NCI-H1048 (cell line): ENCODE measurements at places on chromosomes 16 and 17.

DNA sequence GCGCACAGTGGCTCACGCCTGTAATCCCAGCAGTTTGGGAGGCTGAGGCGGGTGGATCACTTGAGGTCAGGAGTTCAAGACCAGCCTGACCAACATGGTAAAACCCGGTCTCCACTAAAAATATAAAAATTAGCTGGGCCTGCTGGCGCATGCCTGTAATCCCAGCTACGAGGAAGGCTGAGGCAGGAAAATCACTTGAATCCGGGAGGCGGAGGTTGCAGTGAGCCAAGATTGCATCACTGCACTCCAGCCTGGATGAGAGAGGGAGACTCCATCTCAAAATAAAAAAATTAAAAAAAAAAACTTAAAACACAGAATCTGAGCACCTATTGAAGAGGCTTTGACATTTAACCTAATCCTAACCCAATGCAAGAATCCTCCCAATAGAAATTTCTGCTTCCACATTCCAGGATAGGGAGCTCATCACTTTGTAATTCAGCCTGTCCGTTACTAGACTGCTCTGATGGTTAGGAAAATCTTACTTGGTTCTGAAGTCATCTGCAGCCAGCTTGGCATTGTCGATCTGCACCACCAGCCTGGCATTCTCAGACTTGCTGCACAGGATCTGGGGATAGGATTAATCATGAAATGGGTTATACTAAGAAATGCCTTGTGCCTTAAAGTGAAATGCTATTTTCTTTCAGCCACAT is 2.1 kb downstream of the KRT33B start:
- no peak for DNase-seq

GRCh38 chr16:81335669-81336068 is 20.9 kb downstream of the GAN start:
- DNase-seq = no peak

- no peak for DNase-seq
Observed at GRCh38 chr16:54443839-54444238, 157.3 kb upstream of the IRX3 start.

DNA sequence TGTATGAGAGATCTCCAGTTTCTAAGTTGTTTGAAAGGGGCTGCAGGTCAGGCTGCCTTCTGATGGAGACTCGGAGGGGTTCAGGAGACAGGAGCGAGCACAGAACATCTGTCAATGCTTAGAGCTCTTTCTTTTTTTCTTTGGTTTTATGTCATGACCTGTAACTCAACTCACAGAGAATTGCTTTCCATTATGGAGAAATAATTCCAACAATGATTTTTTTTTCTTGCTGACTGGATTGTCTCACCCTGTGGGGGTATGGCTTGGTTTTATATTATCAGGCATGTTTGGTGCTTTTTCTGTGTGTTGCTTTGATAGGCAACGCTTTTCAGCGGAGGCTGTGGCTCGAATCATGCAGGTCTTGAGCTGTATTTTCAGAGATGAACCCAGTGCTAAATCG is 10.7 kb upstream of the KCNJ2 start:
- DNase-seq = no peak

DNA sequence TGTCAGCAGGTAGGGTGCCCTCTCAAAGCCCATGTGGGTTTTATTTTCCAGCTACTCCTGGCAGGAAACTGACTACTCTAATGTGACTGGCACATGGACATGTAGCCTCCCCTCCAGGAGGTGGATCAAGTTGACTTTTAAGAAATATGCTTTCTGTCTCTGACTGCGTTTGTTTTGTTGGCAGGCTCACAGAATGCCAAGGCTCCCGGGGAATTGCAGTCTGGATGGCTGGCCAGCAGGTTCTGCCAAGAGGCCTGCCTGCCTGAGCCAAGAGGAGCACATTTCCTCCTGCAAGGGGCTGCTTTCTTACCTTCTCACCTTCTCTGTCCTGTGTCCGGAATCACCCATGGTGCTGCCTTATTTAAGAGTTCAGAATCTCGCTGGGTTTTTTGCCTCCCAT is 217.3 kb upstream of the ERCC4 start:
- no peak for DNase-seq

DNA sequence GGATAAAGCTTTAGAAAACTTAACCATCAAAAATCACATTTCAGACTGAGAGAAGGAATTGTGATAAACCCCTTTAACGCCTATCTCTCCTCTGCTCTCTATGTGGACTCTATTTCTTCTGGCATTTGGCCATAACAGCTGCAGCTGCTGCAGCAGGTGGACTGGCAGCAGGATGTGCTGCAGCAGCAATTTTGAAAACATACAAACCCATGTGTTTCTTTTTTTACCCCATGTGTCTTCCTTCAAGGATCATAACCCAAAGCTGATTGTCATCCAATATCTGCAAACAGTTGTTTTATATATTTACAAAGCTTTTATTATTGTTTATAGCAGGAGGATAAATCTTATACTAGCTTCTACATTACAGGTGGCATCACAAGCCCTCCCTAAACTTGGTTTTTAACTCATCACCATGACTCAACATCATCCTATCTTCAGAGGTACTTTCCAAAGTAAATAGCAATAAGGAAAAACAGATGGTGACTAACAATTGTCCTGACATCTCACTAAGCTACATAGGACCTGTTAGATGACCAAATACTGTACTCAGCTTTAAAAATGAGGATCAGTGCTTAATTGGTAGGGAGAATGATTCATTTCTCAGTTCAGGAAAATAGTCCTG is 14.5 kb upstream of the KRTAP9-2 start:
- no peak for DNase-seq

DNA sequence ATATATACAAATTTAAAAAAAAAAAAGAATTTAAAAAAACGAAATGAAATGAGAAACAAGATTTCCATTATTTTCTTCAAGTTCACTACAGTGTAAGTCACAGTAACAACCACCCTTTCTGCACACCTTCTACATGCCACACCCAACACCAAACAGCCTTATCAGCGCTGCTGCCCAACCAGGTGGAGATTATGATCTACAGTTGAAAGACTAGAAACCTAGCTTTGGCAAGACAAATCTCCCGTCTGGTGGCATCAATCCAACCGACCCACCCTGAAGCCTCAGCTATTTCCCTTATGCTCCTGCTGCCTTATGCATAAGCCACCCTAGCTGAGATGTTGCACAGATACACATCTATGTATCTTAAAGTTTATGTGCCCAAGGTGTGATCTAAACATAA is 60.8 kb downstream of the PARN start:
- no peak for DNase-seq

- no peak for DNase-seq
Observed at GRCh38 chr16:87487361-87487924, 5.4 kb downstream of the ZCCHC14 start.

GRCh38 chr16:86231321-86231995 is 278.9 kb upstream of the FOXF1 start:
- no peak for DNase-seq

DNA sequence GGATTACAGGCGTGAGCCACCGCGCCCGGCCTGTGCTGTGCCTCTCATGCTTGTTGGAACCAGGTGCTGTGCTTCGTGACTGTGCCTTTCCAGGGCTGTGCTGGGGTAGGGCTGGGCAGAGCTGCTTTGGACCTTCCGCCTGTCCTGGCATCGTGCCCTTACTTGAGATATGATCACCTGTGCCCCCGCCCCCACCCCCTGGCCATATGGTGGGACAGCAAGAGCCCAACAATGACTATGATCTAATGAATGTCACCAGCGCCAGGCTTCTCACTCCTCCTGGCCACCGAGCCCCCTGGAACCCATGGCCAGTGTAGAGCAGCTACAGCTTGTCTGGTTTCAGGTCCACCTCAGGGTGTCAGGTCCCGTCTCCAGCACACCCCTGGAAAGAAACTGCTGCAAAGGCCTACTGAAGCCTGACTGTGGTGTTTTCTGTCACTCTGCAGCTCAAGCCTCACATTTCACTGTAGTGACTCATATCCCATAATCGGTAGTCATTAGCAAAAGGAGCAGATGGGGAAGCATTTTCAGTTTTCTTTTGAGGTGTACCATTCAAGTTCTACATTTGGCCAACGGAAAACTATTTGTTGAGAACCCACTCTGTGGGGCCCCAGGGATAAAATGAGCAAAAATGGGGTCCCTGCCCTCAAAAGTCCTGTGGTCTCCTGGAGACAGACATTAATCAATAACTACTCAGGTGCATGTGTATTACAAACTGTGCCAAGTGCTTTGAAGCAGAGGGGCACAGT is 22.1 kb downstream of the FCSK start:
- DNase-seq = no peak

GRCh38 chr16:17470182-17470907 is 415 bp downstream of the XYLT1 start:
- no peak for DNase-seq

GRCh38 chr17:15123593-15124263 is 141.4 kb downstream of the PMP22 start:
- DNase-seq = no peak

- no peak for DNase-seq
Observed at GRCh38 chr17:57485916-57486881, 229.9 kb downstream of the MSI2 start.

DNA sequence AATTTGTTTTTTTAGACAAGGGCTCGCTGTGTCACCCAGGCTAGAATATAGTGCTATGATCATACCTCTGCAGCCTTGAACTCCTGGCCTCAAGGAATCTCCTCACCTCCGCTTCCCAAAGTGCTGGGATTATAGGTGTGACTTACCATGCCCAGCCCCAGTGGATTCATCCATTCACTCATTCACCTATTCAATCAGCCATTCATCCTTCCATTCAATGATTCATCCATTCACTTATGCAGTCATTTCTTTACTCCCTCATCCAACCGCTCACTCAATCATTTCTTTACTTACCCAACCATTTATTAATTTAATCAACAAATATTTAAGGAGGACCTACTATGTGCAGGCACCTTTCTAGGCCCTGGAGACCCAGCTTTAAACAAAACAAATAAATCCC is 25.7 kb downstream of the DEXI start:
- DNase-seq = no peak

DNA sequence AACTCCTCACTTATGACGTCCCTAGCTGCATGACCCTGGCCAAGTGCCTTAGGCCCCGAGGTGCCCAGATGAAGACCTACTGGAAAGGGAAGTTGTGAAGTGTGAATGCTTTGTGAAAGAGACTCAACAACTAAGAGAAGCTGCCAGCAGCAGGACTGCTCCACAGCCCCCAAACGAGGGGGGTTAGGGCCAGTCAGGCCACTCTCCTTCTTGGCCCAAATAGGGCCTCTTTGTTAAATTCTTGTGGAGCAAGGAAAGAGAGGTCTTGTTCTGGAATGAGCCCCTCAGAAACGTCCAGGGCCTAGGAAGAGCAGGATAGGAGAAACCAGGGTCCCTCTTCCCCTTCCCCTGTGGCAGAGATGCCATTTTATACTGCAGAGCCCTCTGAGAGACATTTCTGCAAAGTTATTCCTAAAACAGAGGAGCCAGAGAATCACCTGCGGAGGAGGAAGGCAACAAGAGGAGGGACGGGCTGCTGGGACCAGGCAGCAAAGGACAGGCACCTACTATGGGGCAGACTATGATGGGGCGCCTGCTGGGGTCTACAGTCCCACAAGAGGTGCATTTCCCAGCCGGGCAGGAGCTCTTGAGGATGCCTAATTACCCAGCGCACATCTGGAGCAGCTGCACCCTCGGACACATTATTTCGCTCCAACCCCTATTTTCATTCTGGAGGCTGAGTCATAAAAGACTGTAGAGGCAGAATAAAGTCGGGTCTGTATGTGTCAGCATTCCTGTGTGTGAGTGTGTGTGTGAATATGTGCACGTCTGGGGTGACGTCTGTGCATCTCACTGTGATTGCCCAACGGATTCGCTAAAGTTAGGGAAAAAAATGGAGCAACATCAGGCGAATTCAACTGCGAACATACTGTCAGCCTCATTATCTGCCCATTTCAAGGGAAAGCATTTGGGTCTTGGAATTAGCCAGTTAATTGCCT is 11.4 kb upstream of the HOXB9 start:
- DNase-seq = no peak

GRCh38 chr17:74838274-74838673 is 21.4 kb downstream of the GRIN2C start:
- no peak for DNase-seq

GRCh38 chr17:77375108-77375916 is 234.5 kb downstream of the SEC14L1 start:
- no peak for DNase-seq

- no peak for DNase-seq
Observed at GRCh38 chr16:4339909-4340308, 11.2 kb downstream of the PAM16 start.

GRCh38 chr16:69711115-69711740 is 15.1 kb downstream of the NQO1 start:
- DNase-seq = no peak

DNA sequence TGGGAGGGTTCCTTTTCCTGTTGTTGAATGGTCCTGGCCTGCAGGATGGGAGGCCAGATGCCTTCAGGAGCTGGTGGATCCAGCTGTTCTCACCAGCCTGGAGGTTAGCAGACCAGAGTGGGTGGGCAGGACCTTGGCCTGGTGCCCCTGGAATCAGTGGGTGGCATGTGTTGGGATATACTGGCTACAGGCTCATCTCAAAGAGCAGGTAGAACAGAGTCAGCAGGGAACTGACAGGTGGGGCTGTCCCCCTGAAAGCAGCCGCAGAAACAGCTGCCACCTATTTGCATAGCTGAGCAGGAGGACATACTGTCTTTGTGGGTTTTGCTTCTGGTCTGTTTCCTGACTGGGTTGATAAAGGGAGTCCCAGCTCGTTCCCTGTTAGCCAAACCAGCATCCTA is 144.1 kb downstream of the RAB11FIP4 start:
- DNase-seq = no peak

- no peak for DNase-seq
Observed at GRCh38 chr16:74275031-74275636, 21.5 kb upstream of the PSMD7 start.

DNA sequence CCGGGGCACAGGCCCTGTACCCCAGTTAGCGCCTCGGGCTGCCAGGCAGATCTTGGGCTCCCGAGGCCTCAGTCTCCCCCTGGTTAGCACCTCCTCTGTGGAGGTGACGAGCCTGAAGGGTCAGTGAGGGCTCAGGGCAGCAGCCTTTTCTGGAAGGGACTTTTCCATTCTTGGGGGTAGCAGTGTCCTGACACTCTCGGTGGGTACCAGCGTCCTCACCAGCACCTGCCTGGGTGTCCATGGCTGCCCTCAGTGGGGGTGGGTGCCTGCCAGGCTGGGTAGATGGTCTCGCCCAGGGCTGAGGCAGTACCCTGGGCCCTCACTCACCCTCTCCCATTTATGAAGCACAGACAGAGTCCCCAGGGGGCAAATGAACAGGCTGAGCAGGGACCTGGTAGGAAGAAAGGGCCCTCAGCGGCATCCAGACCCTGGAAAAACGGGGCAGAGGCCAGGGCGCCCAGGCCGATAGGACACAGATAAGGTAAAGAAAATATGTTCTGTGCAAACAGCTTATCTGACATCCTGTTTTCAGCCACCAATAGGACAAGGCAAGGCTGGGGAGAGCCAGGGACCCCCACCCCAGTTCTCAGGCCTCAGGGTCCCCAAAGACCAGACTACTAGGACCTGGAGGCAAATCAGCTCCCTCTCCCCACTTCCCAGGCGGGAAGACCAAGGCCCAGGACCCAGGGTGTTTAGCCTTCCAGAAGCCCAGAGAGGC is 50.9 kb downstream of the ZFPM1 start:
- DNase-seq = no peak

- no peak for DNase-seq
Observed at GRCh38 chr16:31005350-31006085, 4.9 kb downstream of the STX1B start.

GRCh38 chr16:12429756-12430155 is 373.9 kb downstream of the CPPED1 start:
- DNase-seq = no peak
